ENCODE measurements at places on chromosomes 11 and 22.

DNA sequence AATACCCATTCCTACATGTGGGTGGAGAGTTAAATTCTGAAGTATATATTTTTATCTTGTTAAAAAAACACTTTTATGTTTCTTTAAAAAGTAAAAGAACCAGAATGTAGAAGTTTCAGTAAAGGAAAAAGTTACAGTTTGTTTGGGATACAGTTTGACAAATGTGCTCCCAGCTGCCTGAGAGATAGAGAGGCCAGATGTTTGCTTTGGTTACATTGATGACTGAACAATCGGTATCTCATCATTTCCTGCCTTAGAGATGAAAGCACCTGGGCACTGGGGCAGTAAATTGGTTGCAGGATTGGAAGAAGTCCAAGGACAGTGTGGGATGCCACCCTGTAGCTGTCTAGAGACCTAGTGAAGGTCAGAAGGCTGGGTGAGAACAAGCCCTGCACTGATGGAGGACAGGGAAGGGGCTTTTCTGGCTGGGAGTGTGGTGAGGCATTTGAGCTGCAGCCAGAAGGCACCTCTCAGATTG lies 16.6 kb downstream of the MED15 start:
- DNase-seq, result no peak

DNA sequence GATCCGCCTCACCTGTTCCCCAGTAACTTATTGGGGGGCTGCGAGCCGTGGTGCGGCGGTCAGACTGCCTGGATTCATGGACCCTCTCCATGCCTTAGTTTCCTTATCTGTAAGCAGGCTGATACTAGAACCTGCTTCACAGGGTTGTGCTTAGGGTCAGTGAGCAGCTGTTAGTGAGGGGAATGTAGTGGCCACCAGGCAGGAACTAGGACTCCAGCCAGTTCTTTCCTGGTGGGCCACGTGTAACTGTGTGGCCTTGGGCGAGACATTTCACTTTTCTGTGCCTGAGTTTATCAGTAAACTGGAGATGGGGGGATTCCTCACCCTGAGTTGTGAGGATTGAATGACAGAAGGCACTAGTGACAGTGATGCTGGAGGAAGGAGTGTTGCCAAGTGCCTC lies 24.8 kb downstream of the MCM5 start:
- no peak for DNase-seq

- DNase-seq, result peak; percentile 76
These were observed 17.2 kb upstream of the OR5B21 start for GRCh38 chr11:58525037-58525614.

- no peak for DNase-seq
These were observed 156.0 kb upstream of the SOX6 start for GRCh38 chr11:16512198-16512898.

GRCh38 chr11:69904974-69905535 lies 85.8 kb upstream of the FGF3 start:
- no peak for DNase-seq

DNA sequence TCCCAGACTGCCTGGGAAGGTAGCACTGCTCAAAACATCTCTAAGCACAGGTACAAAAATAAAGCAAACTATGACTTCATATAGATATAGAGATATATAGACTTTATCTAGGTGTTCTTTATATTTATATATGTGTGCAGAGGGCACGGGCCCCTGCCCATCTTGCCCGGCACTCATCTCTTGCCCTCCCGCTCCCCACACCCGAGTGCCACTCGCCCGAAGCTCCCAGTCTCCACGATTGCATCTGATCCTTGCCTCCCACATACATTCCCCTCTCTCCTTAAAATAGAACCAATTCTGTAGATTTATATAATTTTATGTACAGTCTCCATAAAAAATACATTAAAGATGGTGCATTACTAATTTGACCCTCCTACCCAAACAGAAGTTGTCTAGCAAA lies 55.5 kb downstream of the IGSF9B start:
- DNase-seq, result no peak

GRCh38 chr22:50178871-50179869 lies 6.5 kb upstream of the TRABD start:
- no peak for DNase-seq

GRCh38 chr11:5684036-5684645 lies 733 bp downstream of the TRIM5 start:
- DNase-seq, result no peak

DNA sequence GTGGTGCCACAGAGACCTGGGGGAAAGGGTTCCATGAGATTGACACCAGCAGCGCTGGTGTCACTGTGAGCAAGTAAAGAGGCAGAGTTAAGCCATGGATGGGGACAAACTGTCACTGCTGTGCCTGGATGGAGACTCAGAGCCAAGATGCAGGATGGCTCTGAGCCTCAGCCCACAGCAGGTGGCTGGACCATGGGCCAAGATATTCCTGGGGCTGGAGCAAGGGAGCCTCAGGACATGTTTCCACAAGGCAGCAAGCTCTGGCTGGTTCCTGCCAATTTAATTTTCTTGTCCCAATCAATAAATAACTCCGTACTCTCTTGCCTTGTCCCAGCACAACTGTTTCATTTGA lies 23.0 kb downstream of the MYO18B start:
- no peak for DNase-seq

- DNase-seq, result no peak
These were observed 2.0 kb downstream of the NAA40 start for GRCh38 chr11:63940786-63941185.
